Frontal cortex (tissue), 4 donors: ENCODE measurements at places on chromosomes 6 and 20. TPM values are rescaled to one million over a fixed set of nuclear protein-coding genes. Genes with fewer than 3 reads are reported as not detected.

- DNase-seq: no peak
Observed at GRCh38 chr20:32462900-32463641, 104.9 kb downstream of the ASXL1 start.

GRCh38 chr20:22562620-22563019, 21.8 kb downstream of the FOXA2 start:
- no peak for DNase-seq

- DNase-seq: no peak
Observed at GRCh38 chr20:819680-820322, 13.7 kb upstream of the FAM110A start.

The NKX2-2 gene
- total RNA-seq: 0.41 TPM

GRCh38 chr6:138507977-138508675, 8.8 kb upstream of the NHSL1 start:
- DNase-seq: no peak

DNA sequence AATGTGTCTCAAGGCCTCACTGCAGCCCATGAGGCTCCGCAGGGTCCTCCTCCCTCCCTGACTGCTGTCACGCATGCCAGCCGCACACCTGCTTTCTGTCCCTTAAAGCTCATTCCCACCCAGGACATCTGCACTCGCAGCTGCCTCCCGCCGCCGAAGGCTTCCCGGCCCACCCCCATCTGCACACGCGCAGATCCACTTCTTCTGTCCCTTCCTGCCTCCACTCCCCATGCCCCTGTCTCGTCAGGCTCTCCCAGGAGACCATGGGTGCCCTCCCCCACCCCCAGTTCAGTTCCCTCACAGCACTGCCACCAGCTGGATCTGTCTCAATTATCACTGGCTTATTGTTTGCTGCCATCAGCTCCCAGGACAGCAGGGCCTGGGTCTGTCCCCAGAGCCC, 63.0 kb downstream of the RIPOR3 start:
- DNase-seq: no peak

The XKR7 gene
- 9.8 TPM for total RNA-seq

DNA sequence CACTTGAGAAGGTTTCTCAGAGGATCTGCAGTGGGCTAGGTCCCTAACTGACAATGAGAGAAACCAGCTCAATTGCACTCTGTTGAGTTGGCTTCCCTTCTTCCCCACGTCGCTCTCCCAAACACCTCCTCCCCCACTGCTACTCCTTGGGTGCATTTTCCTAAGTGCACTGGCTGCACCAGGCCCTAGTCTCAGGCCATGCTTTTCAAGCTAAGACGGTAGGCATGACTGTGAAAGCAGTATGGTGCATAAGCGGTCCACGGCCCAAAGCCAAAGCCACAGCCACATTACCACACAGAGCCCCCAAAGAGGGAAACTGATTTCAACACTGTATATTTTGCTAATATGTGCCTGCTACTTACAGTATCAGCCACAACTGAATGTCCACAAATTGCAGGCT, 62.1 kb upstream of the RBM24 start:
- DNase-seq: no peak

GRCh38 chr6:70952608-70953165, 4.2 kb downstream of the B3GAT2 start:
- DNase-seq: no peak

GRCh38 chr6:105174512-105174911, 5.3 kb downstream of the POPDC3 start:
- DNase-seq: no peak

GRCh38 chr6:110467566-110468140, 8.8 kb downstream of the SLC22A16 start:
- DNase-seq: no peak

- peak; percentile 17 for DNase-seq
Observed at GRCh38 chr20:59087829-59088433, 45.3 kb upstream of the PRELID3B start.

DNA sequence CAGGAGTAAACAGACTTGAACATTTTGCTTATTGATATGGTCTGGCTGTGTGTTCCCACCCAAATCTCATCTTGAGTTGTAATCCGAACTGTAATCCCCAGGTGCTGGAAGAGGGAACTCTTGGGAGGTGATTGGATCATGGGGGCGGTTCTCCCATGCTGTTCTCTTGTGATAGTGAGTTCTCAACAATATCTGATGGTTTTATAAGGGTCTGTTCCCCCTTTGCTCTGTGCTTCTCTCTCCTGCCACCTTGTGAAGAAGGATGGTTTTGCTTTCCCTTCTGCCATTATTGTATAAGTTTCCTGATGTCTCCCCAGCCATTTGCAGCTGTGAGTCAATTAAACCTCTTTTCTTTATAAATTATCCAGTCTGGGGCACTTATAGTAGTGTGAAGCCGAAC, 40.0 kb downstream of the MYLIP start:
- no peak for DNase-seq
